ENCODE measurements at places on chromosomes 7 and 10.

- DNase-seq = no peak
Observed at GRCh38 chr7:2754086-2754485, 66.1 kb downstream of the AMZ1 start.

DNA sequence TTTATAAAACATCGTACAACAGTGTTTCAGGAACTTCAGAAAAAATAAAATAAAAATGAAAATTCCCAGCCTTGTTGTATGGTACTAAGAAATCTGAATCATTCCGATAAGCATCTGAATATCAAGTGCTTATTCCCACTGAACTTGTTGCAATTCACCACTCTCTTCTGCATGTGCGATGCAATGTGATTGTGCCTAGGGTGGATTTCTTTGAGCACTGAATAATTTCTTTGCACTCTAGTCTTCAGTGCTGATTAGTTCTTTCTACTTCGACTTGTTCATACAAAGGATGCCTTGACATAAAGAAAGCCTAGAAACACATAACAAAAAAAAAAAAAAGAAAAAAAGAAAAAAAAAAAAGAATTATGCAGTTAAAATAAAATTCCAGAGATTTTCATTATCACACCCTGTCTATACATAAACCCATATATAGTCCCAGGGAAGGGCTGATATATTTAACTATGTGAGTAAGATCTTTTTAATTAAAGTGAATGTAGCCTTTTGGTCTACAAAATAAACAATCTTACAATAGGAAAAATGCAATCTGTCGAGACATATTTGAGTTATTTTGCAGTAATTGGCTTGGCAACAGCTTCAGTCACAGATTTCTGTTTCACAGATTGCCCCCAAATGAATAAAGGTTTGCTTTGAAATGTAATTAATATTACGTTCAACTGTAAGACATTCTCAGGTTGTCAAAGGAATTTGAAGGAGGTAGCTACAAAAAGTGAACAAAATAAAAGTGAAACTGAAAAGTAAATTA lies 1118.9 kb upstream of the CELF2 start:
- DNase-seq = no peak

DNA sequence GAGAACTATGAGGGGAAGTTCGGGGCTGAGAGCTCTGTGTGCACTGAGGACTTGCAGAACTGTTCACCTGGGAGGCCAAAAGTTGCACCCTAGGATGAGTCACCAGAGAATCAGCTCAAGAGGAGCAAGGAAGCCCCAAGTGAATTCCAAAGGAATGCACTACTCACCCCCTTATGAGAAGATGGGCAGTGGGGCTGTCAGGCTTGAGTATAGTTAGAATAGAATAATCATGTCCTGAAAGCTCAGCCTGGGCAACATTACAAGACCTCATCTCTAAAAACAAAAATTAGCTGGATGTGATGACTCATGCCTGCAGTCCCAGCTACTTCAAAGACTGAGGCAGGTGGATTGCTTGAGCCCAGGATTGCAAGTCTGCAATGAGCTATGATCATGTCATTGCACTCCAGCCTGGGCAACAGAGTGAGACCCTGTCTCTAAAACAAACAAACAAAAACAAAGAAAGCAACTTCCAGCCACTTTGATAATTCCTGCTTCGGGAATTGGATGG lies 30.0 kb downstream of the MAP3K8 start:
- DNase-seq = no peak

- no peak for DNase-seq
Observed at GRCh38 chr7:91344911-91345310, 80.7 kb downstream of the FZD1 start.

DNA sequence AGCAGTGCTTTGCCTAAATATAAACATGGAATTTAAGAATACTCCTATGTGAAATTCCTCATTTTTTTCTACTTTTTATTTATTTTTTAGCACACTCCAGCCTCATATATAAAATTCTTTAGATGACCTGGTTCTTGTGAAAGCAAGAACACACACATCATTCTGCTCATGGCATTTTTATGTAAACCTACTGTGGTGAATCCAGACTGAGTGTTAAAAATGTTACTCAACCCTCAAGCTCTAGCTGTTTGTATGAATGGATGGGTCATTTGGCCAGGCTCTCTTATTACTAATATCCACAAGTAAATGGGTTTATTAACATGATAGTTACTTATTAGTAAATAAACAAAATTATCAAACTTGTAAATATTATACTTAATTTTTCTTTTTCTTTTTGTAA lies 551.7 kb upstream of the LRRN3 start:
- no peak for DNase-seq

GRCh38 chr10:84269162-84269561 lies 24.3 kb downstream of the RGR start:
- no peak for DNase-seq

DNA sequence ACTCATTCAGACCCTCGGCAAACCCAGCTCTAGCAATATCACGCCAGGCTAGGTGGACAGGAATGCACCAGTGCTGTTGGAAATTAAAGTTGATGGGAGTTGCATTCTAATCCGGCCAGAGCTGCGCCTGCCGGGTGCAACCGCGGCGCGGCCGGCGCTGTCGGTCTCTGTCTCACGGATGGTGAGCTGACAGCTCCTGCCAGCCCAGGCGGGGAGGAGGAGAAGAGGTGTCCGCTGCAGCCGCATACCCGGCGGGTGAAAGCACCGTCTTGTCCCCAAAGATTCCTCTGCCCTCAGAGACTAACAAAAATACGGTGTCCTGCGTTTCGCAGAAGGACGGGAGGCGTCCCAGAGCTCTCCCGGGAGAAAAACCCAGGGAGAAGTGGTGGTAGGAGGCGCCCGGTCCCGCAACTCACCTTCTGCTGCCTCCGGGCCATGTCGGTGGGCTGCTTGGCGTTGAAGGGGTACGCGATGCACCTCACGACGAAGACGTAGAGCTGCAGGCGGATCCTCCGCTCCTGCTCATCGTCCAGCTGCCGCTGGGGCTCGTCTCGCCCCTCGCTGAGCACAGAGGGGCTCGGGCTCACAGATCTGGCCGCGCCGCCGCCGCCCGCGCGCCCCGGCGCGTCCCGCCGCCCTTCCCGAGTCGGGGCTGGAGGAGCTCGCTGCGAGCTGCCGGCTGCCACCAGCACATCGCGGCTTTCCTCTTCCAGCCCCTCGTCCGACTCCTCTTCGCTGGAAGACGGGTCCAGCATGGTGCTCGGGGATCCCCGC lies 490 bp downstream of the CADPS2 start:
- DNase-seq = no peak

GRCh38 chr7:10521306-10521705 lies 452.4 kb upstream of the PHF14 start:
- DNase-seq = no peak

GRCh38 chr10:132651511-132652029 lies 114.0 kb downstream of the INPP5A start:
- no peak for DNase-seq

DNA sequence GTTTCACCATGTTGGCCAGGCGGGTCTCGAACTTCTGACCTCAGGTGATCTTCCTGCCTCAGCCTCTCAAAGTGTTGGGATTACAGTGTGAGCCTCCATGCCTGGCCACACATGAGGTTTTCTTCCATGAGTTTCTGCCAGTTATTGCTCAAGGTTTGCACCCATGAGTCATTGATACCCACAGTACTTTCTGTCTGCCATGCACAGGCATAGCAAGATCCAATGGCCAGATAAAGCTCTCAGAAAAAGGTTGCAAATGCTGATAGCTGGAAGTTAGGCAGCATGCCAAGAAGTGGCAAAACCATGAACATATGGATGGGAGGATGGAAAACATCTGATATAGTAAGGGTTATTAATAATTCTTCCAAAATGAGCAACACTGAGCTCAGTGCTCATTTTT lies 298.7 kb upstream of the NRG3 start:
- no peak for DNase-seq

DNA sequence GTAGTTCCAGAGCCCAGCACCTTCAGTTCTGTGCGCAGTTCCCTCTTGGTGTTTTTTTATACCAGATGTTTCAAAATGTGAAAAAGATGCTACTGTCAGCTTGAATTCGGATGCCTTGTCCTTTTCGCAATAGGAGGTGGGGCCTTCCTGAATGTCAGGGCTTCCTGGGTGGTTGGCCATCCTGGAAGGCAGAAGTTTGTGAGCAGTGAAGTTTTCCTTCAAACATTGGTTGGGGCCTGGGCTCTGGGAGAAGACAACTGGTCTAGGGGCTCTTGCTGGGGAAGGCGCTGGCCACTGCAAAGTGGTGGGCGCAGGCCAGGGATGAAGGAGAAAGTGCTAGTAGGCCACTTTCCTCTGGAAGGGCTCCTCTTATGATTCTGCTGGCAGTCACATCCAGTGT lies 56.8 kb upstream of the JAZF1 start:
- no peak for DNase-seq

GRCh38 chr7:110001254-110001938 lies 1089.5 kb upstream of the LRRN3 start:
- DNase-seq = no peak

DNA sequence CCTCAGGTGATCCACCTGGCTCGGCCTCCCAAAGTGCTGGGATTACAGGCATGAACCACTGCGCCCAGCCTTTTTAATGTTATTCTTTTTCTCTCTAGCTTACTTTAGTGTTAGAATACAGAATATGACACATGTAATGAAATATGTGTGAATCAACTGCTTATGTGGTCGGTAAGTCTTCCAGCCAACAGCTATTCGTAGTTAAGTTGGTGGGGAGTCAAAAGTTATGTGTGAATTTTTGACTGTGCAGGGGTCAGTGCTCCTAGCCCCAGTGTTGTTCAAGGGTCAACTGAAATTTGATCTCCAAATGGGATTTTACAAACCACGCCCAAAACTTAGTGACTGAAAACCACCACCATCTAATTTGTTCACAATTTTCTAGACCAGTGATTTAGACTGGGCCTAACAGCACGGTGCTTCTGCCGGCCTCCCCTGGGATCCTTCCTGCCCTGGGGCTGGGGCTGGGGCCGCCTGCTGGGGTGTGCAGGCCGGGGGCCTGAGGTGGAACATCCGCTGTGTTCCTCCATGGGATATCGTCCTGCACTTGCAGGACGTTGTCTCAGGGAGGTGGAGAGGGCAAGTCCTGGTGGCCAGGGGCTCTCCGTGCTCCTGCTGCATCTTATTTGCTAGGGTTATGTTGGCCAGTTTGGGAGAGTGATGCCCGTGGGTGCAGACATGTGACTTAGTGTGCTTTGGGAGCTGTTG lies 24.5 kb upstream of the GRB10 start:
- no peak for DNase-seq

GRCh38 chr10:75394221-75394620 lies 7.3 kb downstream of the ZNF503 start:
- no peak for DNase-seq

DNA sequence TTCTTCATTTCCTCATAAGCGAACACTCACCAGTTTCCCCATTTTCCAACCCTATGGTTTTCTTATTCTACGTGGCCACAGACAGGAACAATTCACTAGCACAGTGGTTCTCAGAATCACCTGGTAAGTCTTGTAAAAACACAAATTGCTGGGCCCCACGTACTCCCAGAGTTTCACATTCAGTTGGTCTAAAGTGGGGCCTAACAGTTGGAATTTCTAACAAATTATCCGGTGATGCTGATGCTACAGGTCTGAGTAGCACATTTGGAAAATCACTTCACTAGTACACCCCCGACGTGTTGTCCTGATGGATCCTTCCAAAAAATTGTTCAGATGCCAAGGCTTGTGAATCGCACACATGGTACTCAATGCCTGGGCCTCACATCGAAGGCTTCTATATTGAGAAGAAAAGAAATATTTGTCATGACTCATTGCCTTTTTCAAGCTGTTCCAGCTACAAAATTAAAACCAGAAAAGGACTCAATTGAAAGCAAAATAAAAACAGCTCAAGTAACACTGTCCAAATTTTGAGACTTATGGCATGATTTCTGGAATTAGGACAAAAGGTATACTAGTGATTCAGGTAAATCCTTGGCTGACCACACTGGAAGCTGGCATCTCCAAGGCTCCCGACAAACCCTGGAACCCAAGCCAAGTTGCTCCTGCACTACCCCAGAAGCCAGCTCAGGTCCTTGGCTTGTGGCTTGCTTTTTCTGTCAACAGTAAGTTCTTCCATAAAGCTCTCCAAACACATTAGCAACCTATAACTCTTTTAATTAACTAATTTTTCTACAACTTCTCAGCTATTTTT lies 12.9 kb upstream of the VIM start:
- no peak for DNase-seq

- no peak for DNase-seq
Observed at GRCh38 chr7:103094102-103094501, 19.2 kb downstream of the ARMC10 start.

DNA sequence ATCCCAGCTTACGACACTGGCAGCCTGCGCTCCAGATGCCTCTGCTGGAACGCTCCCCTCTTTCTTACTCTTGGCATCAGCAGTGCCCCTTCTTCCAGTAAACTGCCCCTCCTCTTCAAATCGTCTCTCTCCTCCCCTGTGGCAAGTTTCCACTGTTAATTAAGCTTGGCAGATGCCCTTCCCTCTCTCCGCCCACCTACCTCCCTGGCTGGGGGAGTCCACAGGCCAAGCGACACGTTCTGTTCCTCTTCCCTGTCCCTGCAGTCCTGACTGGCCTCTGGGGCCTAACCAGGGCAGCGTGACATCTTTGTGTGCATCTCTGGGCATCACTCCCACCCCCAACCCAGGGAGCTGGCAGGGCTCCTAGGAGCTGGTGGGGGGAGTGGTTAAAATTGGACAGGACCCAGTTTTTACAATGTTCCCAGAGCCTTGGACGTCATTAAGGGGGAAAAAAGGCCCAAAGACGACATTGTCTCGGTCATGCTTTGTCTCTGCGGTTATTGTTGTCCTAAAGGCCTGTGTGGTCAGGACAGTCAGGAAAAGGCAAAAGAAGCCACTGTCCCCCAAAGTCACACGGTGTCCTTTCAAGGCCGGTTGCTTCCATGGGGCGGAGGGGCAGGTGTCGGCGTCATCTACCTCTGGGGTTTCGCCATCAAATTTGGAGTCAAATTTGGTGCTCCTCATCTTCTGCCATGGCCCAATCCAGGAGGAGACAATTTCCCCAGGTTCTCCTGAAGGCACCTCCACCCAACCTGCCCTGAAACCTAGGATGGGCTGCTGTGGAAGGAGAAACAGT lies 54.2 kb downstream of the DLG5 start:
- no peak for DNase-seq

DNA sequence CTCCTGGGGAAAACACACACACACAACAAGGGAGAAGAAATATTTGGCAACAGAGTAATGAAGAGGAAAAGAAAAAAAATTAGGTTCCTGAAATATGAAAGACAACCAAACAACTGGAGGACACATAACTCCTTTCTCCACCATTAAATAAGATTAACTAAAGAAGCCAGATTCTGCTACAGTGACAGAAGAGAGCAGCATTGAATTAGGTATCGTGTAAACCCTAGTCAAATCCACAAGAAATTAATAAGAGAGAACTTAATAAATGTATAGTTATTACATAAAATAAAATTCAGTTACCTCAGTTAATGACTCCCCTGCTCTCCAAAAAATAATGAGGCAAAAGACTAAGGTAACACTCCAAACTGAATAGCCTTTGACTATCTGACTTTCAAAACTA lies 306.7 kb downstream of the CRPPA start:
- DNase-seq = no peak

DNA sequence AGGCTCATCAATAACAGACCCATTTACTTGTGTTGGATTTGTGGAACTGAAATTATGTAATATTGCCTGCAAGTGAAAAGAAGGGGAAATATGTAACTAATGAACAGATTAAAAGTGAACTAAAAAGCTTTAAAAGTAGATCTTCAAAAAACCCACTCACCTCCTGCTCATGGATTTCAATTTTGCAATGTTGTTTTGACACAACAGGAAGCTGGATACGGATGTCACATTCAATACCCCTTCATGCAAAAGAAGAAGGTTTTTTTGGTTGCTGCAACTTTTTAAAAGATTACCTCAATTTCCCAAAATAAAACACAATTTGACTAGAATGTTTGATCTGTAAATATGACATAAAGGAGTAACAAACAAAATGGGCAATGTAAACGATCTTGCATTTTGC lies 3.3 kb downstream of the MKI67 start:
- no peak for DNase-seq

Data from stimulated activated CD4-positive, alpha-beta T cell treated with anti-CD3 and anti-CD28 coated beads, Interleukin-15, amount 100 ng/mL, for 1 hour (primary cell).